NCI-H187 (cell line): ENCODE measurements at places on chromosomes 7 and 10.

DNA sequence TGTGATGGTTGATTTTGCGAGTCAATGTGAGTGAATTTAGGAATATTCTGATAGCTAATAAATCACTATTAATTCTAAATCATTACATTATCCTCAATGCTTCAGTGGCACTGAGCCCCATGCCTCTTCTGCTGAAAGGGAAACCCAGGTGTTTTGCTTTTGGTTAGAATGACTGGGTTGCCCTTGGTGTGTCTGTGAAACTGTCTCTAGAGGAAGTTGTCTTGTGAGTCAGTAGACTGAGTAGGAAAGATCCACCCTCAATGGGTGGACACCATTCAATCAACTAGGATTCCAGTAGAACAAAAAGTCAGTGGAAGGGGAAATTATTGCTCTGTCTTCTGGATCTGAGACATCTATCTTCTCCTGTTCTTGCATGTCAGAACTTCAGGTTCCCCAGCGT, 472.4 kb downstream of the ANKRD7 start:
- DNase-seq = no peak

- no peak for DNase-seq
Measured at GRCh38 chr7:88089561-88089960, 130.3 kb downstream of the SRI start.

DNA sequence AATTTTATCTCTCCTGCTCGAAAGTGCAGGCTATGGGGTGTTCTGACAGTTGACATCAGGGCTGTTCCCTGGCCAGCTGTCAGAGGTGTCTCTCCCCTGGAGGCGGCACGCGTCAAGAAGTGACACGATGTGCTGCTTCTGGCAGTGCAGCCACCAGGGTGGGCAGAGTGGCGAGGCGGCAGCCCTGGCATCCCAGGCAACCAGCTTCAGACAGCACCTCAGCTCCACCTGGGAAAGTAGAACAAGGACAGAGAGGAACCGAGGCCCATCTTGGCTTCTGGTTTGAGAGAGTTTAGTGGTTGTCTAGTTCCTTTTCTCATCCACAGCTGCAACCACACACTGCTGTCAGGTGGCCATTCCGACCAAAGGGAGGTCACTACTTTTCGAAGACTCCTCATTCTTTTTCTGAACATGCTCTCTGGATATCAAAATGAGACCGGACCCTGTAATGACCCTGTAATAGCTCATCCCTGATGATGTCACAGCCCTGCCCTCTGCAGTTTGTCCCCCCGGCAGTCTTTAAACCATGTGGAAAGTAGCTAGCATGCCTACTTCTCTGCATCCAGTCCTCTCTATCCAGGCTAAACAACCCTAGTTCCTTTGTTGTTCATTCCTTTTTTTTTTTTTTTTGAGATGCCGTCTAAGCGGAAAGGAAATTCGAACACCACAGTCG, 381.0 kb upstream of the NRP1 start:
- no peak for DNase-seq

GRCh38 chr7:123492485-123492884, 41.9 kb downstream of the IQUB start:
- DNase-seq = no peak

GRCh38 chr7:128783143-128783861, 7.7 kb upstream of the OPN1SW start:
- no peak for DNase-seq

DNA sequence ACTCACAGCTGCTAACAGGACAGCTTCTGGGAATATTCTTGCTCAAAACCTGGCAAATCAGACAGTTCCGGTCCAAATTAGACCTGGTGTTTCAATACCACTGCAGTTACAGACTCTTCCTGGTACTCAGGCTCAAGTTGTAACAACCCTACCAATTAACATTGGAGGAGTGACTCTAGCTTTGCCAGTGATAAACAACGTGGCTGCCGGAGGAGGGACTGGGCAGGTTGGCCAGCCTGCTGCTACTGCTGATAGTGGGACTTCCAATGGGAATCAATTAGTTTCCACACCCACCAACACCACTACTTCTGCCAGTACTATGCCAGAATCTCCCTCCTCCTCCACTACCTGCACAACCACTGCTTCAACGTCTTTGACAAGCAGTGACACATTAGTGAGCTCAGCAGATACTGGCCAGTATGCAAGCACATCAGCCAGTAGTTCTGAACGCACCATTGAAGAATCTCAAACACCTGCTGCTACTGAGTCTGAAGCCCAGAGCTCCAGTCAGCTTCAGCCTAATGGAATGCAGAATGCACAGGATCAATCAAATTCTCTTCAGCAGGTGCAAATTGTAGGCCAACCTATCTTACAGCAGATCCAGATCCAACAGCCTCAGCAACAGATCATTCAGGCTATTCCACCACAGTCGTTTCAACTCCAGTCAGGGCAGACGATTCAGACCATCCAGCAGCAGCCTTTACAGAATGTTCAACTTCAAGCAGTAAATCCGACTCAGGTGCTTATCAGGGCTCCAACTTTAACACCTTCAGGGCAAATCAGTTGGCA, 2.1 kb downstream of the SP4 start:
- no peak for DNase-seq

- DNase-seq = no peak
Measured at GRCh38 chr10:13054844-13055243, 45.1 kb upstream of the OPTN start.

GRCh38 chr7:155178096-155178495, 108.0 kb downstream of the HTR5A start:
- no peak for DNase-seq

DNA sequence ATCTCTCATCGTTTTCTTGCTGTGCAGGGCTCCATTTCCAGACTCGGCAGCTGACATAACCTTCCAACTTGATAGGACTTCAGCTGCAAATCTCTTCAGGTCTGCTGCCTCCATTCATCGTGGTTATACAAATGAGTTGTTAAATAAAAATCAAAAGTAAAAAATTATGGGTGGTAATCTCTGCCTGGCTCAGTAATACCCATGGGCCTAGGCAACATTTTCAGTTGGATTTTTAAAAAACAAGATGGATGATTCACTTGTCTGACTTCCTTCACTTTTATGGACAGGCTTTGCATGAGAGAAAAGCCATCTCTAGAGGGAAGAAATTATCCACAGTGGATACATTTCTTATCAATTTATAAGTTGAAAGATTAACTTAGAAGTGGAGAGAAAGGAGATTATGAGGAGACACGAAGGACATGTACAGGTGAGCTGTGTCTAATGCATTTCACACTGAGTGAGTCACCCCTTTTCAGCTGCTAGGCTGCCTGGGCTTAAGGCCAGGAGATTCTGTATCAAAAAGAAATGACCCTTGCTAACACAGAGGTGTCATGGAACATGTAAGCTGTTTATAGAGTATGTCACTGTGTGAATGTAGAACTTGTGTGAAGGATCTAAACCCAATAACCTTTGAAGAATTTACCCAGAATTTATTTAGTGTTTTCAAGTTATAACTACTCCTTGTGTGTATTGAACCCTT, 495.1 kb downstream of the AUTS2 start:
- no peak for DNase-seq

- no peak for DNase-seq
Measured at GRCh38 chr10:3775696-3776551, 9.1 kb downstream of the KLF6 start.

GRCh38 chr7:100585511-100586265, at the start of gene LRCH4:
LRCH4 (minus strand) TSS chr7:100586129; CDS start chr7:100586100, 29 bp downstream.
- peak; percentile 59 for DNase-seq

DNA sequence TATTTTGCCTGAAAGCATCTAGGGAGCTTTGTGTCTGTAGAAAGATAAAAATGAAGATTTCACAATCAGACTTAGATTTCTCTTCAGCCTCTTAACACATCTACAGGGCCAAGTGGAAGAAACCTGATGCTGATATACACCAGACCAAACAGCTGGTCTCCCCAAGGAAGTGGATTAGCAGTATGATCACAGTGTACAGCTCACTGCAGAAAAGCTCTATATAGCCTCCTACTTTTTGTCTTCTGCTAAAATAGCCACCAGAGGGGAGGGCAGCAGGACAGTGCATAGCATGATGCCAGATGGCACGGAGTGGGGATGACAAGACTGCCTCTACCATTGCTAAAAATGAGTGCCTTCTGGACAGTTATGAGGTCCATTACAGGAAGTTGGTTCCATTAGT, 16.0 kb downstream of the FAM13C start:
- DNase-seq = no peak

GRCh38 chr10:113151190-113151666, 201.2 kb downstream of the TCF7L2 start:
- no peak for DNase-seq

DNA sequence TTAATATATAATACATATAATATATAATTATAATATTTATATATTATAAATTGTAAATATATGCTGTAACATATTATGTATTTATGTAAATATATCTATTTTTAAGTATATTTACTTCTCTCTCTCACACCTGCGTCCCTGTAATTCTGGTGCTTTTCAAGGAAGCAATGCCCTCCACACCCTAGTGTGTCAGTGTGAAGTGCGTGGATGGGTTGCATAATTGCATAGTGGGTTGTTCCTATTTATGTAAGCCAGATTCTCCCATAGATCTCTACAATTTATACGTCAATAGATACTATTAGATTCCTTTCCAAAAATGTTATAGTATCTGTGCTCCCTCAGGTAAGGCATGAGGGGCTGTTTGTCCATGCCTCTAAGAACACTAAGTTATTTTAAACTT, 49.9 kb upstream of the CPN1 start:
- no peak for DNase-seq

DNA sequence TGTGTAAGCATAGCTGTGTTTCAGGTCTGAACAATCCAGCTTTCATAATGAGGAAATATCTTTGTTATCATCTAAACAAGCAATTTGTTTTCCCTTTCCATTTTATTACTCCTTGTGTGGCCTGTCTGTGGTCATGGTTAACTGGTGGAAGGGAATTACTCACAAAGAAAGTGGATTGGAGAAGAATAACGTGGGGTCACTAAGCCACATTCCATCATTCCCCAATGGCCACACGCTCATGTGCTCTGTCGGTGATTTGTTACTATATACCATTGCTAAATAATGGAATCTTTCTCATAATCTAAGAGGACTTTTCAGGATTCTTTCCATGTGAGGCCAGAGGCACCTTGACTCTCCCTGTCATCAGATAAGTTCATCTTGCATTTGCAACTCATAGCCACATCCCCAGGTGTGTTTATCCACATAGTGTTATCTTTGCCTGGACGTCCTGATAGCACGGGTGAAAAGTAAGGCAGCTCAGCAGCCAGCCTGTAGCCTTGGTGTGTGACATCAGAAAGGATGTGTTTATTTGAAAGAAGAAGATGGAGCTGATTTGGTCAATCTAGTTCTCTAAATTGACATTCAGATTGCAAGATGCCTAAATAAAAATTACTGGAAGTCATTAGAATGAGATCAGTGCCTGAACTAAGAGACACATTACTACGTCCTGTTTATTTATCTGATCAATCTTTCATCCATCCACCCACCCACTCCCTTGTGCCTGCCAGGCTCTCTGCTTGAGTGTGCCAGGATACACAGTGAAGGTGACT, 128.9 kb downstream of the CELF2 start:
- DNase-seq = no peak

GRCh38 chr7:7125963-7126362, 56.4 kb upstream of the C1GALT1 start:
- no peak for DNase-seq

- no peak for DNase-seq
Measured at GRCh38 chr7:55274156-55274555, 91.0 kb upstream of the LANCL2 start.

GRCh38 chr7:4633012-4633411, 49.1 kb upstream of the FOXK1 start:
- DNase-seq = no peak

- DNase-seq = no peak
Measured at GRCh38 chr7:77565917-77566316, 28.8 kb downstream of the PTPN12 start.

DNA sequence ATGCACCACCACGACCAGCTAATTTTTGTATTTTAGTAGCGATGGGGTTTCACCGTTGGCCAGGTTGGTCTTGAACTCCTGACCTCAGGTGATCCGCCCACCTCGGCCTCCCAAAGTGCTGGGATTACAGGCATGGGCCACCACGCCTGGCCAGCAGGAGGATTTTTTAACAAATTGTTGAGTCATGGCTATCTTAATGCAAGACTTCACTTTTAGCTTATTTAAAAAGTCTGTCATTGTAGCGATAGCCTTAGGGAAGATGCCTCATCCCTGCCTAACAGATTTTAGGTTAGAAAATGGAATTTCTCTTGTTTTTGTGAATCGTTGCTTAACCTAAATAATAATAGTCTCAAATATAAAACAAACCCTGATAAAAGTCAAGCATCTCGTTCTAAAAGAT, 35.5 kb downstream of the PPP2R2D start:
- no peak for DNase-seq

- DNase-seq = no peak
Measured at GRCh38 chr10:62992145-62992721, 140.9 kb upstream of the NRBF2 start.

DNA sequence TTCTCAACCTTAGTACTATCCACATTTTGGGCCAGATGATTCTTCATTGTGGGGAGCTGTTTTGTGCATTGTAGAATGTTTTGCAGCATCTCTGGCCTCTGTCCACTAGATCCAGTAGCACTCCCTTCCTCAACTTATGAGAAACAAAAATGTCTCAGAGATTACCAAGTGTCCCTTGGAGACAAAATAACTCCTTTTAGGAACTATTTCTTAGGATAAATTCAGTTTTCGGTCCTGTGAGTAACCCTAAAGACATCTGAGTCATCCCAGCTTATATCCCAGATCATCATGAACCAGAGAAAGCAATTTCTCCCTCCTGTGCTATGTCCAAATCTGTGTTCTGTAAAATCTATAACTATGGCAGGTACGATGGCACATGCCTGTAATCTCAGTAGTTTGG, 266.6 kb upstream of the PHYHIPL start:
- DNase-seq = no peak

- DNase-seq = no peak
Measured at GRCh38 chr7:6590645-6591110, 857 bp downstream of the INTS15 start.

DNA sequence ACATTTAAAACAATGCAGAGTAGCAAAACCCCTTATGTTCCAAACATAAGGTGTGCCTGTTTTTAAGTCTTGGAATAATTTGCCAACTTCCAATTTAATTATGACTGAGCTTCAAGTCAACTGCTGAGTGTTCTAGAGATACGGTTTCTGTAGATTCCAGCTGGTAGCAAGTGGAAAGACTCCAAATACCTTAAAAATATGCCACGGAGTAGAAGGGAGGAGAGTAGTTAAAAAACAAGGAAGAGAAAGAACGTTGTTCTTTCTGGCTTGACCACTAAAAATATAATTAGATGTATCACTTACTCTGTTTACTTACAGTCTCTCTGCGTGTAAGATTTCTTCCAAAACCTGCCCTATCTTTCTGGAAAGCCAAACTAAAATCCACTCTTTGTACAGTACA, 24.5 kb upstream of the ABLIM1 start:
- DNase-seq = no peak

- DNase-seq = no peak
Measured at GRCh38 chr7:76238326-76238725, 36.6 kb downstream of the SRRM3 start.
